ENCODE measurements at places on chromosomes 5 and 9.
A peak's percentile ranks its signal among the peaks of the same experiment; 100 is the strongest.

GRCh38 chr5:10666531-10667299, 94.3 kb downstream of the DAP start:
- H3K36me3 ChIP-seq = no peaks in the 10 kb centered on the region
- H3K4me3 ChIP-seq = no peak overlapping the region
- no peak overlapping the region for H3K27ac ChIP-seq
- H3K4me1 ChIP-seq = peaks cover 4% of the 10 kb centered on the region
- no peaks in the 10 kb centered on the region for H3K27me3 ChIP-seq

DNA sequence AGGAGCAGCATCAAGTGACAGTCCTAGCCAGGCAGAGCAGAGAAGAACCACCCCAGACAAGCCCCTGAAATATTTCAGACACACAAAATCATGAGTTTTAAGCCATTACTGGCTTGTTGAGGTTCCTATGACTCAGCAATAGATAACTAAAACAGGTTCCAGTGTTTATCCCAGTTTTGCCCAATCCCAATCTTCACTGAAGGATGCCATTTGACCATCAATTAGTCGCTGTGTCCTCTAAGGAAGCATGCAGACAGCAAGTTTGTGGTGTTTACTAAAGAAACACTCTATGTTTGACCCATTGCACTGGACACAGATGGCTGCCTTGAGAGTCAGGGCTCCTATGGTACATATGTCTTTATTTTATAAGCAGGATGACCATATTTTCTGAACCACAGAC, 186.7 kb downstream of the SYK start:
- H3K27ac ChIP-seq = no peak overlapping the region
- H3K4me3 ChIP-seq = no peak overlapping the region
- DNase-seq = no peak
- H3K36me3 ChIP-seq = no peaks in the 10 kb centered on the region
- no peaks in the 10 kb centered on the region for H3K4me1 ChIP-seq
- no peaks in the 10 kb centered on the region for H3K27me3 ChIP-seq

GRCh38 chr5:99045871-99046270, 117.1 kb upstream of the CHD1 start:
- H3K36me3 ChIP-seq = no peaks in the 10 kb centered on the region
- H3K27ac ChIP-seq = no peak overlapping the region
- no peak overlapping the region for H3K4me3 ChIP-seq
- no peak for DNase-seq
- no peaks in the 10 kb centered on the region for H3K4me1 ChIP-seq
- no peaks in the 10 kb centered on the region for H3K27me3 ChIP-seq

DNA sequence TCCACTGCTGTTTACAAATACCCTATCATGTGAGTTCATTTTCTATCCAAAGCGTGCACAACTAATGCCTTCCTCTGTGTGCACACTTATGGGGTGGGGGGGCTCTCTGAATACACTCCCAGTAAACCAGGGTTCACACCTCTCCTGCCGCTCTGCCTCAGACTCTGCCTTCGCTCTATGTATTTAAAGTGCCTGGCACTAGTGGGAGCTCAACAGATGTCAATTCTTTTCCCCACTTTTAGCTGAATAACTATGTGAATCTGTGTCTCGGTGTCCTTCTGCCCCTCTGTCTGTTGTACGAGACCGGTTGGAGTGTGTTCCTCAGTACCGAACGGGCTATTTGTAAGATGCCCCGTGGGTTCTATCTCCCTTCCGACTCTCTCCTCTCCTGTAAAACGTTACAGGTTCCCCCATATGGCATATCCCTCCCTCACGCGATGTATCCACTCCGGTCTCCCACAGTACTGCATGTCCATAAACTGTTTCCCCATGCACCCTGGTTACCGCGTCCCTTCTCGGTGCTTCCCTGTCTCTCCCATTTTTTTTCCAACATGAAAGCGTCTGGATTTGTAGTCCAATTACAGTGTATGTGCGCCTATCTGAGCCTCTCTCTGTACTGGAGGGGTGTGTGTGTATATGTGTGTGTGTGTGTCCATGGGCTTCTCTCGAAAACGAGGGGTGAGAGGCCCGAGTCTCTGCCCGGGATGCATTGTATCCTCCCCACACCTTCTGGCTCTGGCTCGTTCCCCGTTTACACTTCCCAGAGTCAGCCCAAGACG, 1.6 kb downstream of the ELL2 start:
- H3K4me3 ChIP-seq = peak overlapping the region; percentile 75
- H3K27ac ChIP-seq = no peak overlapping the region
- DNase-seq = no peak
- H3K27me3 ChIP-seq = peaks cover 6% of the 10 kb centered on the region
- no peaks in the 10 kb centered on the region for H3K36me3 ChIP-seq
- peaks cover 22% of the 10 kb centered on the region for H3K4me1 ChIP-seq

DNA sequence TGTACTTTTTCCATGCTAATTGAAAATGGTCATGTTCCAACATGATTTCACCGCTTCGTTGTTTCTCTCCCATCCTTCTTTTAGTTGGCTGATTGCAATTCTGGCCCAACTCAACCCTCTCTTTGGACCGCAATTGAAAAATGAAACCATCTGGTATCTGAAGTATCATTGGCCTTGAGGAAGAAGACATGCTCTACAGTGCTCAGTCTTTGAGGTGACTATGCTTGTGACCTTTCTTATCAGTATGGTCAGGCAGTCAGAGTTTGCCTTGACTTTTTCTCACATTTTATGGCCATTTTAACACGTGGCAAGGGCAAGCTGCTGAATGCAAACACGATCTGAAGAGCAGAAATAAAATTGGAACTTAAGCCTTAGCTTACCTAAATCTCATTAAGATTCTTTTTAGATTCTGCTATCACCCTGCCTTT, 36.0 kb upstream of the CREBRF start:
- no peak overlapping the region for H3K27ac ChIP-seq
- H3K27me3 ChIP-seq = no peaks in the 10 kb centered on the region
- H3K4me3 ChIP-seq = no peak overlapping the region
- H3K4me1 ChIP-seq = no peaks in the 10 kb centered on the region

Data from neuronal stem cell (in vitro differentiated cells).